ENCODE measurements at places on chromosomes 16 and 17.

- DNase-seq = no peak
Observed at GRCh38 chr17:77206158-77206956, 65.6 kb downstream of the SEC14L1 start.

DNA sequence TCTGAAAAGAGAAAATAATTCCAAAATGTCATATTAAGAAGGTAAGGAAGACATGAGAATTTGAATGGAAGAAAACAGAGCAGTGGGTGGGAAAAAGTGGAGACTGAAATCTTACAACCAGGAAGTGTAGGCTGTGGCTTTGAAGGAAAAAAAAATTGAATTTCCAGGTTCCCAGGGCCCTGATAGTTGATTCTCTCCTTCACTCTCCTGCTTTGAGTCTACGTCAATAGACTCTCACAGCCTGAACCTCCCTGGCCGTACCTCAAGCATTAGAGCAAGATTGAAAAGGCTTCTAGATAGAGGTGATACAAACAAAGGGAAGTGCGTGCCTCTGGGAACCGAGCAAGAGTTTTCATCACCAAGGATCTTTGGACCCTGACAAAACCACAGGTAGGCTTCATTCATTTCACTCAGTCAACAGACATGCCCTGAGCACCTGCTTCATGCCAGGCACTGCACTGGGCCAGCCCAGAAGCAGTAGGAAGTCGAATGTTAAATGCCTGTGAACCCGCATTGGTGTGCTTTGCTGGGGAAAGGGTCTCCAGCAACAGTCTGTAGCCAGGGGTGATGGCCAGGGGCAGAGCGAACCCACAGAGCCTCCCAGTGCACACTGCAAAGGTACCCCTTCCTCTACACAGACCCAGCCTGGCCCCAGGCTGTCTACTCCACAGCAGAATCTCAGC, 163.9 kb downstream of the SLC39A11 start:
- DNase-seq = no peak

DNA sequence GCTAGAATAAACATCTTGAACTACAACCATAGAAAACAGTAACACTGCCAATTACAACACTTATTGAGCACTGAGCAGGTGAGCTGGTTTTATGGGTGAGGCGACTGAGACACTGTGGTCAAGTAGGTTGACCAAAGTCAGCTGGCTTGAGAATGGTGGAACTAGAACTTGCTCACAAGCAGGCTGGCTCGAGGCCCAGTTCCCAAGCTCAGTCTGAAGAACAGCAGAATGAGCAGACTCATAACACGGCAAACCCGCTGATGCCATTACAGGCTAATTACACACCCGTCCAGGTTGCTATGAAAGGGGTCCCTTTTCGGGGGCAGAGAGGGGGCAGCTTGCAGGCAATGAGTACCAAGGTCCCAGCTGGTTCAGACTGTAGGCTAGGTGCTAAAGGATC, 6.5 kb downstream of the ZZEF1 start:
- DNase-seq = no peak

DNA sequence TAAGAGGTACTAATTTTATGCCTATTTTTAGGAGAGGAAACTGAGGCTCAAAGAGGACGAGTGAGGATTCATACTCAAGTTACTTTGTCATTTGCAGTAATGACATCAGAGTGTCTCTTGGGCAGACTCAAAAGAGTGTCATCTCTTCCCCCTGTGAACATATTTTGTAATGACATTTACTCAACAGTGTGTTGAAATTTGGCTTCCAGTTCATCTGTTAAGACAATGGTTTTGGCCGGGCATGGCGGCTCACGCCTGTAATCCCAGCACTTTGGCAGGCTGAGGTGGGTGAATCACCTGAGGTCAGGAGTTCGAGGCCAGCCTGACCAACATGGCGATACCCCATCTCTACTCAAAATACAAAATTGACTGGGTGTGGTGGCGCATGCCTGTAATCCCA, 28.9 kb downstream of the WFDC1 start:
- DNase-seq = no peak

- peak; percentile 21 for DNase-seq
Observed at GRCh38 chr16:8655184-8655717, 19.2 kb upstream of the ABAT start.

- DNase-seq = no peak
Observed at GRCh38 chr16:8581831-8582580, 8.3 kb downstream of the TMEM114 start.

- DNase-seq = peak; percentile 76
Observed at GRCh38 chr16:85819245-85819644, 19.8 kb downstream of the COX4I1 start.

DNA sequence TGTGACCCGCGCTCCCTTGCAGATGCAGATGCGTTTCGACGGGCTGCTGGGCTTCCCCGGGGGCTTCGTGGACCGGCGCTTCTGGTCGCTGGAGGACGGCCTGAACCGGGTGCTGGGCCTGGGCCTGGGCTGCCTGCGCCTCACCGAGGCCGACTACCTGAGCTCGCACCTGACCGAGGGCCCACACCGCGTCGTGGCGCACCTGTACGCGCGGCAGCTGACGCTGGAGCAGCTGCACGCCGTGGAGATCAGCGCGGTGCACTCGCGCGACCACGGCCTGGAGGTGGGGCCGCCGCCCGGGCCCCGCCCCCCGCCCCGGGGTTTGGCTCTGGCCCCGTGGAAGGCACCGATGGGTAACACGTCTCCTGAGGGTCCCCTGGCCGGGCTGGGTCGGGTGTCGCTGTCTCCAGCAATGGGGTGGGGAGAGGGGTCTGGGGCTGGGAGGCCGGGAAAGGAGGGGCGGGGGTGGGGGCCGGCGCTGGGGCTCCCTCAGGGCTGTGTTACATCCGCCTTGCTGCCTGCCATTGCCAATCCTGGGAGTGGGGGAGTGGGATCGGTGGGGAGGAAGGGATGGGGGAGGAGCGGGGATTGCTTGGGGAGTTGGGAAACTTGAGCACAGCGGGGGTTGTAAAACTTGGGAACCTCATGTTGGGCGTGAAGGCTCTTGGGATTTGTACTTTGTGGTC, 737 bp downstream of the NUDT16L1 start:
- peak; percentile 40 for DNase-seq

DNA sequence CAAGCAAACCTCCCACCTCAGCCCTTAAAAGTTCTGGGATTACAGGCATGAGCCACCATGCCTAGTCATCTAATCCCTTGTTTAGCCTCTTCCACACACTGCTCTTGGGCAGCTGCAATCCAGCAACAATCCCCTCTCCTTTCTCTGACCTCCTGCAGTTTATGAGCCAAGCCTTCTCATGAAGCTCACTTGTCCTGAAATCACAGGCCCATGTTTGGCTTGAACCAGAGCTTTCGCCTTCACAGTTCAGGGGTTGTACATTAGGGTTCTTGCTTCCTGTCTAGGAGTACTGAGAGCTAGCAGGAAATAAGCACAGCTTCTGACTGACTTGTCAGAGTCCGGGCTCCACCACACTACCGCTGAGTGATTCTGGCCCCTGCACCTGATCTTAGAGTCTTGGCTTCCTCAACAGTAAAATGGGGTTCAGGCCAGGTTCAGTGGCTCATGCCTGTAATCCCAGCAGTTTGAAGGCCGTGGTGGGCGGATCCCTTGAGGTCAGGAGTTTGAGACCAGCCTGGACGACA, 16.3 kb downstream of the ERAL1 start:
- no peak for DNase-seq

GRCh38 chr16:24975428-24975889, 39.7 kb downstream of the ARHGAP17 start:
- DNase-seq = no peak

DNA sequence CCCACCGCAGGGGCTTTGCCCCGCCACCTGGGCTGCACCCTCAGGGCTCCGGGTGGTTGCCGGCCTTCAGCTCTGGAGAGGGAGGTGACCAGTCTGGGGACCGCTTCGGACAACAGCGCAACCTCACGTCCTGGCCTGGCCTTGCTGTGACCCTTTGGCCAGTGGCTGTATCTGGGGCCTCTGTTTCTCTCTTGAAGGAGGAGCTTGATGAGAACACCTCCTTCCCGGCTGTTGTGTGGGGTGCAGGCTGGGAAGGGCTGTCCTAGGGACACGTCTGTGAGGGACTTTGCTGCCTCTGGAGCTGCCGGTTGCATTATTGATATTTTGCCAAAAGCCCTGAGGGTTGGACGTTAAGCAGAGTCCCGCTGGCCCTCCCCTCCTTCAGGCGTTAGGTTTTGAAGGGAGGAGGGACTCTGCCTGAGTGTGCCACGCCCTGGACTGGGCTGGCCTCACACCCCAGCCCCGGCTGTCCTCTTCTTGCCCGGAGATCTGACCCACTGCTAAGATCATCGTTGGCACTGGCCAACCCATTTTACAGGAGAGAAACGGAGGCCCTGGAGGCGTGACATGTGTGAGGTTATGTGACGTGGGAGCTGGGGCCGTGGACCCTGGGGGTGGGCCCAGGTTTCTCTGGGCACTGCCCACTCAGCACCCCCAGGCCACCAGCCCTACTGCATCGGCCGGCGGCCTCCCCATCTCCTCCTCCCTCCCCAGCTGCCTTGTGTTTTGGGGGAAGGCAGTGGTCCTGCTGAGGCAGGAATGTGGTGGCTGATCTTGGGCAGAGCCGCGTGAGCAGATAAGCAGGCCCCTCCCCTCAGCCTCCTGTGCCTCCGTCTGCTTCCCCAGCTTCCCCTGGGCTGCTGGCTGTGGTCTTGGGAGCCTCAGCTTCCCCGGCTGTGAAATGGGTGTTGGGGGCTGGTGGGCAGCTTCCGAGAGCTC, 8.5 kb downstream of the ZFPM1 start:
- no peak for DNase-seq

DNA sequence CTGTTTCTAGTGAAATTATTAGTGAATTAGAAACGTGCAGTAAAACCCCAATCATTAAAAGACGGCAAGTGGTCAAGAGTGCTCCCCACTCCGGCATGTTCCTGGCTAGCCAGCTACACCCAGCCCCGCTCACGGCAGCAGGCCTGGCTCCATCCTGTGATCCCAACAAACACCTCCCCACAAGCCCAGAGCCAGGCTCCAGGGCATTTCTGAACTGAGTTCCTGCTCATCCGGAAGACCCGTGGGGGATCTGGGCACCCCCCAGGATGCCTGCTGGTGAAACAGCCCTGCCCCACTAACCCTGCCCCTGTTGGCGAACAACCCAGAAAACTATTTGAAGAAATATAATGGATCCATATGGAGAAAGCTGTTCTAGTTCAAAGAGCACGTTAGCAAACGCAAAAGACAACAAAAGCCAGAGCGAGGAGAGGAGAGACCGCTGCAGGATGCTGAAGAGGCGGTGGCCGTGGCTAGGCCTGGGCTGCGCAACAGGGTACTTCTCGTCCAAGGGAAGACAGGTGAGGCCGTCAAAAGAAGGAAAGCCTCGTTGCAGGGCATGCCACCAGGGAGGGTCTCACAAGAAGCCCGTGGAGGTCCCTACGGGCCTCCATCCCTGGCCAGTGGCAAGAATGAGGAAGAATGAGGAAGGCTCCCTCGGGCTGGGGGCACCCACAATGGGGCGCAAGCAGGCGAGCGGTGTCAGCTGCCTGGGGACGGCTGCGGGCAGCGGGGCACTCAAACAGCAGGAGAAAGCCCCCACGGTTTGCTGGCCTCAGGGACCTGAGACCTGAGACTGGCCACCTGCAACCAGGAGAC, 19.2 kb downstream of the SLC16A3 start:
- no peak for DNase-seq

- no peak for DNase-seq
Observed at GRCh38 chr16:60510941-60511340, 1525.3 kb downstream of the CDH8 start.

- DNase-seq = no peak
Observed at GRCh38 chr17:2057760-2058585, 3.1 kb downstream of the HIC1 start.

- DNase-seq = no peak
Observed at GRCh38 chr16:56977216-56977615, 12.1 kb upstream of the NLRC5 start.

GRCh38 chr17:61209525-61209924, 190.1 kb upstream of the TBX2 start:
- DNase-seq = no peak

DNA sequence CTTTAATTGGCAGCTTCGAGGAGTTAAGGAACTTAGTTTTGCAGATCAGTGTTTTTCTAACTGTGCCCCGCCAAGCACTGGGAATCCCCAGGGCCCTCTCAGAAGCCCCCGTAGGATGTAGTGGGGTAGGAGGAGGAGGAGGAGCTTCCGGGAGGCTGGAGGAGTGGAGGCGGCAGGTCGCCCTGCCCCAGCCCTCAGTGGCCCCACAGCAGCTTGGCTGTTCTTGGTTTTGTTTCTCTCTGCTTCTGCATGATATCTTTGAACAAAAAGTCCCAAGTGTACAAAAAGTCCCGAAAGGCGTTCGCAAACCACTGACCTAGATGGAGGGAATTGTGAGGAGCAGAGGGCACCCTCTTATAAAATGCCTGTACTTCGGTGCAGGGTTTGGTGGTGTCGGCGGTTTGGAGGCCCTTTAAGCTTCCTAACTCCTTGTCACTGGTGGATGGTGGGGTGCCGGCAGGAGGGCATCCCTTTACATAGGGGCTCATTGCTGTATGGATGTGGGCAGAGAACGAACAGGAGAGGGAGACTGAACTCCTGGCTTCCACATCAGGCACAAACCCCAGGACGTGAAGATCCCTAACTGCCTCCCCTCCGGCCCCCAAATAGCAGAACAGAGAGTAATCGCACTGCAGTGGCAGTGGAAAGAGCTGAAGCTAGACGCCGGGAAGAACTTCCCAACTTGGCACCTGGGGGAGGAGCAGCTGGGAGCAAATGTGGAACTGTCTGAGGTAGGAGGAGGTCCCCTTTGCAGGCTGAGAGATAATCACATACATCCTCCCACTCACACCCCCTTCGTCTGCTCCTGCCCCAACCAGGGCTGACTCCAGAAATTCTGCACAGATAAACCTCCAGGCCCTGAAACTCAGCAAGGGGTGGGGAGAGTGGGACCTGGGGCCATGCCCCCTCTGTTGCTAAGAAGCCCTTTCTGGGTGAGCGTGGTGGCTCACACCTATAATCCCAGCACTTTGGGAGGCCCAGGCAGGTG, 20.1 kb downstream of the EPOP start:
- DNase-seq = no peak

DNA sequence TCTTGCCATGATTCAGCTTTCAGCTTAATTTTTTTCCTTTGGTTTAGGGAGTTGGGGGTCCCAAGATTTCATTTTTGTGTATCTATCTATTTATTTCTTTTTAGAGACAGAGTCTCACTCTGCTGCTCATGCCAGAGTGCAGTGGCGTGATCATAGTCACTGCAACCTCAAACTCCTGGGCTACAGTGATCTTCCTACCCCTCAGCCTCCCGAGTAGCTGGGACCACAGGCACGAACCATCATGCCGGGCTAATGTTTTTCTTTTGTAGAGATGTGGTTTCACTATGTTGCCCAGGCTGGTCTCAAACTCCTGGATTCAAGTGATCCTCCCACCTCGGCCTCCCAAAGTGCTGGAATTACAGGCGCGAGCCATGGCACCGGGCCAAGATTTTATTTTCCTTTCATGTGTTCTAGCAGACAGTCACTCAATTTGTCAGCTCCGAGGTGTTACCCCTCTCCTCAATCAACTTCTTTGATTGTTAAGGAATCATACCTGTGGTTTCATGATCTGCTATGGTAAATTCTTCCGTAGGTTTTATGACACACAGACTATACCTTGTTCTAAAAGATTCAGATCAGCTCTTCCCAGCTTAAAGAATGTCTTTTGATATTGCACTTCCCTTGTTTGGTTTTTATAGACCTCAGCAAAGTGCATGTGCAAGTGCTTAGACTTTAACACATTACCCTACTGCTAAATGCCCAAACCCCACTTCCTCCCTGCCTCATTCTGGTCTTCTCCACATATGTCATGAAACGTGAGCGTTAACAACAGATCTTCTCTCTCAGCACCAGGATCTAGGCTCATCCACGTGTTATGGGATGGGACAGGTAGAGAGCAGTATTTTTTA, 13.0 kb downstream of the UNC45B start:
- no peak for DNase-seq
